ENCODE measurements at places on chromosomes 5 and 9. TPM values are rescaled to one million over a fixed set of nuclear protein-coding genes. Genes with fewer than 3 reads are reported as not detected.
A peak's percentile ranks its signal among the peaks of the same experiment; 100 is the strongest.

DNA sequence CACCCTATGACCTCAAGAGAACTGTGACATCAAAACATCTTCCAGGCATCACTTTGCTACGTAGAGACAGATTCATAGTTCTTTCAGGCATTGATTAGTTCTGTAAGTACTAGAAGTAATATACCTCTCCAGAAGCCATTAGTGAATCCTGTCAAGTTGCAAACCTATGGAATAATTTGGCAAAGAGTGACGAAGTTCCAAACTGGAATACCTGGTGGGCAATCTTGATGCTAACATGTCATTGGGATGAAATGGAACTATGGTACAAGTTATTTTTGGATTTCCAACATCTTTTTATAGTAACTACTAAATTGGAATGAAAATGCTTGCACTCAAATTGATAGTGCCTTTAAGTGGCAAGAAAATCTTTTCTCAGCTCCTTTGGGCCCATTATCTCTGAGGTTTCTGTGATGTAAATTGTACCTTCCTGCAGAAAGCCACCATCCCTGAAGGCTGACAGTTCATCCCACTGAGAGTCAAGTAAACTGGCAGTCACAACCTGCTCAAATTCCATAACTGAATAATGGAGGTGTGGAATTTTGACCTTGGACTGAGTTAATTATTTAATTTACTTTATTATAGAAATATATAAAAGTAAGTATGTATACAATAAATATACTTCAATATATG is 435.5 kb downstream of the DTWD2 start:
- no peak overlapping the region for H3K4me3 ChIP-seq
- DNase-seq = no peak
- H3K36me3 ChIP-seq = no peaks in the 10 kb centered on the region
- no peaks in the 10 kb centered on the region for H3K4me1 ChIP-seq

GRCh38 chr5:1152156-1152555 is 40.3 kb upstream of the SLC12A7 start:
- peaks cover 35% of the 10 kb centered on the region for H3K4me1 ChIP-seq
- no peaks in the 10 kb centered on the region for H3K36me3 ChIP-seq
- H3K4me3 ChIP-seq = no peak overlapping the region
- peaks cover 61% of the 10 kb centered on the region for H3K27me3 ChIP-seq

- no peak for DNase-seq
- no peaks in the 10 kb centered on the region for H3K27me3 ChIP-seq
- H3K4me1 ChIP-seq = no peaks in the 10 kb centered on the region
- no peak overlapping the region for H3K4me3 ChIP-seq
- no peaks in the 10 kb centered on the region for H3K36me3 ChIP-seq
Observed at GRCh38 chr5:172626031-172626581, 15.0 kb upstream of the NEURL1B start.

The RLN2 gene
- total RNA-seq = 4.6 TPM

DNA sequence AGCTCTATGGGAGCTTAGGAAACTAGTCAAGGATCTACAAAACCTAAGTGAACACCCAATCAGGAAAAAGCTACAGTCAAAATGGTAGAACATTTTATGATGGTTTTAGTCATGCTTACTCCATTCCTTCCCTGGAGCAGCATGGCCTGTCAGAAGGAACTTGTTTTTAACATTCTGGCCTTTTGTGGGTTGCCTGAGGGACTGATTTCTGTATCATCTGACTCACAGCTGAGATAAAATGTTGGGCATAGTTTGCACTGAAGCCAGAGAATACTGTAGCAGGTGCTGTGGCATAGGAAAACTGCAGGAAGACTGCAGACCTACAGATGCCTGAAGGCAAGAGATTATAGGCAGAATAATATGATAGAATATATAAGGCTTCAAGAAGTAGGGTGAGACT is 719.6 kb upstream of the GRAMD2B start:
- no peak for DNase-seq
- H3K4me1 ChIP-seq = no peaks in the 10 kb centered on the region
- no peak overlapping the region for H3K27ac ChIP-seq
- H3K4me3 ChIP-seq = no peak overlapping the region

The PCDHA3 gene
- total RNA-seq = not detected

DNA sequence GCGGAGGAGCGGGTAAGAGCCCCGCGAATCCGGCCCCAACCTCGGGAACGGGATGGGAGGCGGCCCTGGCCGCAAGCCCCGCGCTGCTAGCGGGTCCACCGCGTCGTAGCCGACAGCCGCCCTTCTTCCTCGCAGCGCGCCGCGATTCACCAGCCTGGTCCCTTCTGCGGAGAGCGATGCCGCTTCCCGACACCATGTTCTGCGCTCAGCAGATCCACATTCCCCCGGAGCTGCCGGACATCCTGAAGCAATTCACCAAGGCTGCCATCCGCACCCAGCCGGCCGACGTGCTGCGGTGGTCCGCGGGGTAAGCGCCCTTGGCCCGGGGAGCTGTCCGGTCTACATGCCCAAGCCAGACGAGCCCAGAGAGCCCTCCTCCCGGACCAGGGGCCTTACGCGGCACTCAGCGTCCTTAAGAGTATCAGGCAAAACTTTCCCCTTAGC is 335 bp downstream of the ROPN1L start:
- no peaks in the 10 kb centered on the region for H3K36me3 ChIP-seq
- no peaks in the 10 kb centered on the region for H3K27me3 ChIP-seq
- peak overlapping the region; percentile 71 for H3K4me3 ChIP-seq
- DNase-seq = peak; percentile 9
- peaks cover 46% of the 10 kb centered on the region for H3K4me1 ChIP-seq

The ZFP2 gene
- total RNA-seq = 0.69 TPM

DNA sequence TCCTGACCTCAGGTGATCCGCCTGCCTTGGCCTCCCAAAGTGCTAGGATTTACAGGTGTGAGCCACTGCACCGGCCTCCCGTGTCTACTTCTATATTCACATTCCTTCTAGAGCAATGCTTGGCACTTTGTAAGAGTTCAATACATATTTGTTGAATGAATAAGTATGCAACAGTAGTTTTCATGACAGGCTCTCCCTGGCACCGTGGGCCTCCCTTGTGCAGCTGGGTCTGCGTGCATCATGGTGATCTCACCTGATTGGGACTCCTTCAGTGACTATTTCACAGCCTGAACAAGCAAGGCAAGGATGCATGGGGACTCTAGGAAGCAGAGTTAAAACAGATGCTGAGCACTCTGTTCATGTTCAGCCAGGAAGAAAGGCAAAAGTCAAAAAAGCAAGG is 6.8 kb upstream of the ZBTB34 start:
- DNase-seq = no peak
- H3K4me1 ChIP-seq = no peaks in the 10 kb centered on the region
- H3K27me3 ChIP-seq = peaks cover 47% of the 10 kb centered on the region
- H3K27ac ChIP-seq = no peak overlapping the region
- no peaks in the 10 kb centered on the region for H3K36me3 ChIP-seq
- no peak overlapping the region for H3K4me3 ChIP-seq

The IL13 gene
- total RNA-seq = 0.30 TPM

DNA sequence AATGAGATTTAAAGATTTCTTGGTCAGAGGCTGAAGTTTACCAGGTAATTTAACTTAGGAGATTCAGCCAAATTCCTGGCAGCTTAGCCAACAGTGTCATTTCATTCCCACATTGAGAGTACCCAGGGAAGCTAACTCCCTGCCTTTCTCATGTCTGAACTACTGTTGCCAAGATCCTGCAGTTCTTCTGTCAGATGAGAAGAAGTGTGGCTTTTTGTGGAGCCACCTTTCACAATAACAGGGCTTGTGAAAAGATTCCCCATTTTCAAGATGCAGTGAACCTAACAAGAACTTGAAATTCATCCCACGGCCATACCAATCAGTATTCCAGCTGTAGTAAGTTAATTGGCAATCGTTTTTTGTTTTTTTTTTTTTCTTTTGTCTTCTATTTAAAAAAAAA is 176.4 kb downstream of the XRCC4 start:
- H3K4me3 ChIP-seq = no peak overlapping the region
- no peak overlapping the region for H3K27ac ChIP-seq
- H3K27me3 ChIP-seq = no peaks in the 10 kb centered on the region
- no peaks in the 10 kb centered on the region for H3K4me1 ChIP-seq
- DNase-seq = no peak

The ACOT12 gene
- not detected for total RNA-seq

The RFESD gene
- total RNA-seq = 8.3 TPM

DNA sequence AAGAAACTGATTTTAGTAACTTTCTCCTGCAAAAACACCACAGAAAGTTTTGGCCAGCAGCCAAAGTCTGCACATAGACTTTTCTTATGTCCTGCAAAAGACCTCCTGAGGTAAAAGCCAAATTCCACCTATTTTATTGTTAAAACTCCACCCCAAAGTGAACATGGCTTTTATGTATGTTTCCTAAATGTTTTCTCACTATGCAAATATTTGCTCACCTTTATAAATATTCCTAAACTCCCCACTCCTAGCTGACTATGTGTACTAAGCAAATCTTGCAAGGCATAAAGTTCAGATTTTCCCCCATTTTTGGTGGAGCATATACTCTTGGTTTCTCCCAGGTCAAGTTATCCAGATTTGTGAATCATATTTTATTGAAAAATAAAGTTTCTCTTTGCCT is 446.2 kb downstream of the DNAH5 start:
- DNase-seq = no peak
- no peak overlapping the region for H3K4me3 ChIP-seq
- H3K36me3 ChIP-seq = no peaks in the 10 kb centered on the region
- H3K27me3 ChIP-seq = no peaks in the 10 kb centered on the region
- H3K4me1 ChIP-seq = no peaks in the 10 kb centered on the region

- H3K27ac ChIP-seq = no peak overlapping the region
- H3K27me3 ChIP-seq = peaks cover 15% of the 10 kb centered on the region
- no peak for DNase-seq
- H3K36me3 ChIP-seq = no peaks in the 10 kb centered on the region
- no peak overlapping the region for H3K4me3 ChIP-seq
Observed at GRCh38 chr5:171469326-171469725, 49.9 kb downstream of the FGF18 start.

- peaks cover 20% of the 10 kb centered on the region for H3K27me3 ChIP-seq
- no peaks in the 10 kb centered on the region for H3K4me1 ChIP-seq
- no peak overlapping the region for H3K4me3 ChIP-seq
- H3K27ac ChIP-seq = no peak overlapping the region
- DNase-seq = no peak
Observed at GRCh38 chr5:169296419-169297143, 4.4 kb downstream of the SLIT3 start.

Measured in T-cell (primary cell).